CD14-positive monocyte (primary cell): ENCODE measurements at places on chromosomes 1 and 21.

DNA sequence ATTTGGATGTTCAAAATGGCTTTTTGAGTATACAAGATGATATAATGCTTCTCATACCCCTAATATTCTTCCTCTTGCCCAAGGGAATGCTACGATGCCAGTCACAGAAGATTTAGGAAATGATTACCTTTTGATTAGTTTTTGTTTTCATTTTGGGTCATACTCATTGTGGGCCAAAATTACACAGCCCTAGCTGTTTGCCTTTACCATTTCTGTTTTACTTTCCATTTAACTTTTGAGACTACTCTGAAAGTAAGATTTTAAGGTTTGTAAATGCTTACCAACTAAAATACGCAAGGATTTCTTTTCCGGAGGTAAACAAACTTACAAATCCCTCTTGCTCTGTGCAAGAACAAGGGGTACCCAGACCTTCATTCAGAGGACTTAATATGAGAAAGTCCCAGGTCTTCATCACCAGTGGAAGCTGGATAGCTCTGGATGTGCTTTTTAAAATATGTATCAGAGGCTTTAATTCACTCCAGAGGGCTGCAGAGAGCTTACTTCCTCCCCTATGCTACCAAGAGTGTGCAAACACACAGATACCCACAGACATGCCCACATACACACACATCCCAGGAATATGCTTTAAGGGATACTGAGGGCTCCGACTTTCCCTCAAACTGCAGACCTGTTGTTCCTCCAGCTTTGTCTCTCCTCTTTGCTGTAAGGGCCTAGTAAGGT is 631.4 kb downstream of the SMYD3 start:
- no peak for DNase-seq

GRCh38 chr1:31441970-31442647 is 29.1 kb downstream of the SERINC2 start:
- DNase-seq = no peak

DNA sequence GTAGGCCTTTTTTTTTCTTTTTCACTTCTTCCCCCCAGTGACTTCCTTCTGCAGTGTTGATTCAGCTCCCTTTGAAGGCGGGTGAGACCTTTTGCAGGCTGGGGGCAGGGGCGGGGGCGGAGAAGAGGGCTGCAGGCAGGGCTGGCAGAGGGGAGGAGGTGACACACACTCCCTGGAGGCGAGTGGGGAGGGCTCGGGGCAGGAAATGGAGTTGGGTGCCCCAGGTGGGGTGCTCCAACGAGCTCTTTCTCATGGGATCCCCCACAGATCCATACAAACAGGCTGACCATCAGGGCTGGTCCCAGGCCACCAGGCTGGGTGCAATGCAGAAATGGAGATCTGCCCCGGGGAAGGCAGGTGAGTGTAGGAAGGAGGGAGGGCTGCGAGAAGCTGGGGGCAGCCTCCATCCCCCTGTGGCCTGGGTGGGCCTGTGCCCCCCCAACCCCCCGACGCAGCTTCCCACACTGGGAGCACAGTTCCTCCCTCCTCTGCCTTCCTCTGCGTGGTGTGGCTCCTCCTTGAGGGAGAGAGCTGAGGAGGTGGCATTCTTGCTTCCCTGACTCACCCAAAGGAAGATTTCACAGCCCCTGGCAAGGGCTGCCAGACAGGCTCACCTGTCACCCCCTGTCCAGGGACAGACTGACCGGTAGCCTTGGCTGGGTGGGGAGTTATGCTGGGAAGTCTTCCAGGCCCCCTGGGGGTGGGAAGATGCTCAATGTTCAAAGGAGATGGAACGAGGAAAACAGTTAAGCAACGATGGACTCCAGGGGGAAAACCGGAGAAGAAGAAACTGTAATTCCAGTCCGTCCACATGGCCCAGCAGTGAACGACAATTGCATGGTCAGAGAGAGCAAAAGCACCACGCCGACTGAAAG is 7.1 kb upstream of the ITGB2 start:
- DNase-seq = peak; percentile 39

GRCh38 chr1:97089173-97089572 is 367.6 kb downstream of the PTBP2 start:
- DNase-seq = no peak

- DNase-seq = no peak
Observed at GRCh38 chr1:106022312-106022902, 1034.1 kb upstream of the PRMT6 start.

DNA sequence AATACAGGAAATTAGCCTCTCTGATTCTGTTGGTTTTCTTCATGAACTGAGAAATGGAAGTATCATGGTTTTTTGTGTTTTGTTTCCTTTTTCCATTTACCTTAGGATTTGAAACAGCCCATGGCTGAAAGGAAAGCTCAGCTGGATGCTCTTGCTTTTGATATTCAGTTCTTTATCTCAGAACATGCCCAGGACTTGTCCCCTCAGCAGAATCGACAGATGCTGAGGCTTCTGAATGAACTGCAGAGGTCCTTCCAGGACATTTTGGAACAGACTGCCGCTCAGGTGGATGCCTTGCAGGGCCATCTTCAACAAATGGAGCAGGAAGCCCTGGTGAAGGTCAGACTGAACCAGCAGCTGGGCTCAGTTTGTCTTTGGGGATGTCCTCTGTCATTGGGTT is 142.4 kb downstream of the MACF1 start:
- DNase-seq = no peak

- DNase-seq = no peak
Observed at GRCh38 chr1:238710697-238711096, 675.7 kb upstream of the CHRM3 start.
